Heart right ventricle (tissue), 16 donors: ENCODE measurements at places on chromosomes 13 and 19. TPM values are rescaled to one million over a fixed set of nuclear protein-coding genes. Genes with fewer than 3 reads are reported as not detected.
A peak's percentile ranks its signal among the peaks of the same experiment; 100 is the strongest.

DNA sequence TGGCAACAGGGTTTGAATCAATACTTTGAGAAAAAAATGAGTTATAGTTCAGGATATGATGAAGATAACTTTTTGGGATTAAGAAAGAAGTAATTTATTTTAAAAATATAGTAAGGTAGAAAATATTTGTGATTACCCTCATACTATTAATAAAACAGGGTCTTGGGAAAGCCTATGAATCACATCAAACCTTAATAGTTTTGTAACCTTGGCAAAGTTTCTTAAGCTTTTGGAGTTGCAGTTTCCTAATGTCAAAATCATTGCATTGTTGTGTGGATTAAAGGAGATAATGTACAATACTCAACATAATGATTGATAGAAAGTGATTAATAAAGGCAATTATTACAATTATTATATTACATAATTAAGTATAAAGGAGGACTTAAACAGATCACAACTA, 149.0 kb downstream of the LMO7 start:
- peaks cover 28% of the 10 kb centered on the region for H3K4me1 ChIP-seq
- no peaks in the 10 kb centered on the region for H3K36me3 ChIP-seq
- H3K4me3 ChIP-seq: no peak overlapping the region
- DNase-seq: no peak
- H3K27ac ChIP-seq: no peak overlapping the region

- no peaks in the 10 kb centered on the region for H3K27me3 ChIP-seq
- H3K4me3 ChIP-seq: peak overlapping the region; percentile 6
- peak overlapping the region; percentile 32 for H3K27ac ChIP-seq
Measured at GRCh38 chr13:23609414-23609760, 39.2 kb downstream of the TNFRSF19 start.

AMER2 gene
- total RNA-seq: not detected

DNA sequence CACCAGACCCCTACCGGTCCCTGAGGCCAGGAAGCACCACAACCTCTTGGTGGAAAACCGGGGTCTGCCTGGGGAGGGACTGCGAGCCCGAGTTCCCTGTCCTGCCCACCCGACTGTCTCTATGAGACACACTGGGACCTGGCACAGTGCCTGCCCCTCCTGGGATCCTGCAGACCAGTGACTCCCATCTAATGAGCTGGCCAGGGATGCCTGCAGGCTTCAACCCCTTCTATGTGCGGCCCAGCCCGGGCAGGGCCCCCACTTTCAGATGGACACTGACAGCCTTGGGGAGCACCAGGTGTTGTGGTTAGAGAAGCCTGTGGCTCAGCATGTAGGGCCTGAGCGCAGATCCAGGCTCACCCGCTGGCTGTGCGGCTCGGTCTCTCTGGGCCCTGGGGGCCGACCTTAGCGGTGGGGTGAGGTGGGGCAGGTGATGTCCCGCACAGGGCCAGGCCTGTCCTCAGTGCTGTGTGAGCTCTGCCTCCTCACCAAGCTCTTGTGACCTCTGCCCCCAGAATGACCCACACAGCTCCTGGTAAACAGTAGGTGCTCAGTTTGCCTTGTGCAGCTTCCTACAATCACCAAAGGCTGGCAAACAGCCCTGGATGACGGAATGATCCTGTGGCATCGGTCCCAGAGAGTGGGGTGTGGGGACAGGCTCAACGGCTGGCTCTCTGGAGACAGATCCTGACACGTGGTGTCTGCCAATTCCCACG, 17.9 kb upstream of the CACTIN start:
- no peak overlapping the region for H3K27ac ChIP-seq
- peaks cover 3% of the 10 kb centered on the region for H3K36me3 ChIP-seq
- no peaks in the 10 kb centered on the region for H3K27me3 ChIP-seq
- H3K4me1 ChIP-seq: peaks cover 12% of the 10 kb centered on the region
- H3K4me3 ChIP-seq: no peak overlapping the region

KLK4 gene
- not detected for total RNA-seq

CPAMD8 gene
- total RNA-seq: 5.0 TPM

ASF1B gene
- 0.19 TPM for total RNA-seq

MBD3L4 gene
- total RNA-seq: not detected

ZSCAN4 gene
- 0.30 TPM for total RNA-seq

- no peak for DNase-seq
- H3K4me1 ChIP-seq: no peaks in the 10 kb centered on the region
- no peaks in the 10 kb centered on the region for H3K36me3 ChIP-seq
- no peak overlapping the region for H3K27ac ChIP-seq
- H3K4me3 ChIP-seq: no peak overlapping the region
Measured at GRCh38 chr13:62123409-62123808, 707.8 kb upstream of the PCDH20 start.

GRCh38 chr19:57106722-57107235, 13.0 kb upstream of the USP29 start:
- no peaks in the 10 kb centered on the region for H3K36me3 ChIP-seq
- DNase-seq: no peak
- no peaks in the 10 kb centered on the region for H3K4me1 ChIP-seq
- H3K27ac ChIP-seq: no peak overlapping the region

DNA sequence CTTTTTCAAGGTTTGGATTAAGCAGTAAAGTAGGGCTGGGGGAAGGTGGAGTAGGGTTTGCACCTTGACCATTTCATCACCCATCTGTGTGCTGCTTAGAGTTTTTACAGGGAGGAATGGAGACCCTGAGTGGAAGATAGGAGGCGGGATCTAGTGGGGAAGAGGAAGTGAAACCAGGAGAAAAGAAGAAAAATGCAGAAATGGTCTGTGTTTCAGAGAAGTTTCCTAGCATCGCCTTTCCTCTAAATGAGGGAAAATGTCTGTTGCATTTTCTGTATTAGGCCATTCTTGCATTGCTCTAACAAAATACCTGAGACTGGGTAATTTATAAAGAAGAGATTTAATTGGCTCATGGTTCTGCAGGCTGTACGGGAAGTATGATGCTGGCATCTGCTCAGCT, 64.1 kb downstream of the TPT1 start:
- no peak for DNase-seq
- peaks cover 20% of the 10 kb centered on the region for H3K4me1 ChIP-seq
- H3K27me3 ChIP-seq: no peaks in the 10 kb centered on the region

- peak overlapping the region; percentile 96 for H3K27ac ChIP-seq
- H3K27me3 ChIP-seq: no peaks in the 10 kb centered on the region
- no peaks in the 10 kb centered on the region for H3K36me3 ChIP-seq
- DNase-seq: no peak
- peak overlapping the region; percentile 85 for H3K4me3 ChIP-seq
- H3K4me1 ChIP-seq: peaks cover 40% of the 10 kb centered on the region
Measured at GRCh38 chr13:76883236-76883635, 3.0 kb downstream of the KCTD12 start.

- no peaks in the 10 kb centered on the region for H3K36me3 ChIP-seq
- DNase-seq: no peak
- H3K4me1 ChIP-seq: peaks cover 26% of the 10 kb centered on the region
- no peak overlapping the region for H3K4me3 ChIP-seq
Measured at GRCh38 chr13:33058776-33059327, 42.6 kb downstream of the KL start.

ATP8B3 gene
- total RNA-seq: 0.36 TPM

DNA sequence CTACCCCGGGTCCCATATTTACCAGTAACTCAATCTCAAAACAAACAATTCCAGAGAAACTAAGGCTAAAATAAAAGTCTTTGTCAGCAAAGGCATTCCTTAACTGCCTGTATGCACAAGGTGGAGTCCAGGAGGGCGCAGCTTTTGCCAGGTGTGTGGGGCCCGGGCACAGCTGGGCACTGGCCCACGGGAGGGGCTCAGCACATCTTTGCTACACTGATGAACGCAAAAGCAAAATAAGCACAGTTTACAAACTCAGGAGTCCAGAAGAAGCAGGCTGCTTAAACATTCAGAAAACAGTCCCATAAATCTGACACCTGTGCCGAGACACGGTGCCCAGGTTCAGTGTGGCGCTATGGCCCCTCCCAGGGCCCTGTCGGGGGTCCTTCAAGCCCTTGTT, 70.8 kb downstream of the SLC7A1 start:
- peaks cover 41% of the 10 kb centered on the region for H3K36me3 ChIP-seq
- H3K27ac ChIP-seq: no peak overlapping the region
- H3K27me3 ChIP-seq: no peaks in the 10 kb centered on the region
- H3K4me1 ChIP-seq: peaks cover 4% of the 10 kb centered on the region

ZNF98 gene
- 2.4 TPM for total RNA-seq

HS6ST3 gene
- 2.4 TPM for total RNA-seq

DNA sequence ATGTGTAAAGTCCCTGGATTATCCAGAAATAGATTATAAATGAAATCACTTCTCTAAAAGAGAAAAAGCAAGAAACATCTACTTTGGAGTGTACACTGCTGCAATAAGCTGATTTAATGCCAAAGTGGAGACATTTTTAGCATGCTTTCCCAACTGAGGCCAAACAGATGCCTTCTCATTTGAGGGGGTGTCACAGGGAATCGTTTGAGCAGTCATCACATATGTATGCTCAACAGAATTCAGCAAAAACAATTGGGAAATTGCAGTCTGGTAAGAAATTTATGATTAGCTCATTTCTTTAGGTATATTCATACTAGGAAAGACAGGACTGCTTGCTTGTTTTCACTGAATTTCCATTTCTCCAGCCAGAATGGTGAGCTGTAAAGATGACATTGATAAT, 27.3 kb upstream of the TPP2 start:
- H3K4me3 ChIP-seq: no peak overlapping the region
- no peaks in the 10 kb centered on the region for H3K36me3 ChIP-seq
- no peak overlapping the region for H3K27ac ChIP-seq
- DNase-seq: no peak
- H3K27me3 ChIP-seq: no peaks in the 10 kb centered on the region
- no peaks in the 10 kb centered on the region for H3K4me1 ChIP-seq

GRCh38 chr13:28037399-28037798, 48.9 kb upstream of the URAD start:
- H3K27ac ChIP-seq: no peak overlapping the region
- H3K27me3 ChIP-seq: no peaks in the 10 kb centered on the region
- no peaks in the 10 kb centered on the region for H3K4me1 ChIP-seq
- no peak for DNase-seq
- H3K4me3 ChIP-seq: no peak overlapping the region

GRCh38 chr13:29991343-29991742, 140.9 kb upstream of the UBL3 start:
- H3K27me3 ChIP-seq: no peaks in the 10 kb centered on the region
- no peak for DNase-seq
- no peak overlapping the region for H3K27ac ChIP-seq
- H3K4me1 ChIP-seq: no peaks in the 10 kb centered on the region

- H3K27me3 ChIP-seq: no peaks in the 10 kb centered on the region
- H3K36me3 ChIP-seq: no peaks in the 10 kb centered on the region
- no peak overlapping the region for H3K4me3 ChIP-seq
- H3K4me1 ChIP-seq: peaks cover 50% of the 10 kb centered on the region
- H3K27ac ChIP-seq: no peak overlapping the region
Measured at GRCh38 chr19:49097453-49098288, 12.4 kb downstream of the SNRNP70 start.

RAB20 gene
- total RNA-seq: 14.2 TPM

WDR87 gene
- total RNA-seq: not detected

DNA sequence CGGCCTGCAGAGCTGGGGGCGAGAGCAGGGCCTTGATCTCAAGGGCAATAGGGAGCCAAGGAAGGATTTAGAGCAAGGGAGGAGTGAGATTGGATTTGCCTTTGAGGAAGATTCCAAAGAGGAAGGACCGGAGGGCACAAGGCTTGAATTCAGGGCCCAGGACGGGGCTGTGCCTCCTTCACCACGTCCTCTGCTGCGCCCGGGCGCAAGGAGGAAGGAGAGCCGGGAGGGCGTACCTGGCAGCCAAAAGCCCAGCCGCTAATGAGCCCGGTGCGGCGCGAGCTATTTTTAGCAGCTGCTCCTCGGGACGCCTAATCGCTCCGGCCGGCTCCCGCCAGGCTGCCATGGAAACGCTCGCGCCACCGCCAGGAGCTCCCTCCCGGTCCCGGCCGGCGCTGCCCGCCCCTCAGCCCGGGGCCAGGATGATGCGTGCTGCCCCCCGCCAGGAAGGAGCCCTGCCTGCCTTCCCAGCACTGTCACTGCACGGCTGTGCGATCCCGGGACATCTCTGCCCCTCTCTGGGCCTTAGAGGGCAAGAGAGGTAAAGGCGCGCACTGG, 31.3 kb downstream of the TINCR start:
- no peaks in the 10 kb centered on the region for H3K36me3 ChIP-seq
- DNase-seq: peak; percentile 76

- no peak overlapping the region for H3K4me3 ChIP-seq
- no peak overlapping the region for H3K27ac ChIP-seq
- no peaks in the 10 kb centered on the region for H3K27me3 ChIP-seq
- no peak for DNase-seq
- no peaks in the 10 kb centered on the region for H3K36me3 ChIP-seq
Measured at GRCh38 chr13:72397265-72397664, 330.2 kb downstream of the MZT1 start.

DNA sequence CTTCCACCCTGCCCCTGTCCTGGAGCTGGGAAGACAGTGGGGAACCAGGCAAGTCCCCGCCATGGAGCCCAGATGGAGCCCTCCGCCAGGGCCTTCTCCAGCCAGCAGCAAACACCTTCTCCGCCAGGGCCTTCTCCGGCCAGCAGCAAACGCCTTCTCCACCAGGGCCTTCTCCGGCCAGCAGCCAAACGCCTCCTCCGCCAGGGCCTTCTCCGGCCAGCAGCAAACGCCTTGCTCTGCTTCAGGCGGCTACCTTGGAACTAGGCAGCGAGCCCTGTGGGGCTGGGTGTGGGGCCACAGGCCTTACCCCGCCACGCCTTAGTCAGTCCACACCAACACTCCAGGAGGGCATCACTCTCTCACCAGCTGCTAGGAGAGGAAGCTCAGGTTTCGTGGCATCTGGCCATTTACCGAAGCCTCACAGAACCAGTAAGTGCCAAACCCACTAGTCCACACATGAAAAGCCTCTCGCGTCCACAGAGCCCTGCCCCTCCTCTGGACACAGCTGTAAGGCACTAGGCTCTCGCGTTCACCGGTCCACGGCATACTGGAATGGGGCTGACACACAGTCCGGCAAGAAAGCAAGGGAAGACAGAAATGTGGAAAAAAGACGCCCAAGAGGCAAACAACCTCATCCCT, 41.0 kb downstream of the MLLT1 start:
- peaks cover 100% of the 10 kb centered on the region for H3K4me1 ChIP-seq
- H3K4me3 ChIP-seq: no peak overlapping the region
- no peaks in the 10 kb centered on the region for H3K36me3 ChIP-seq
- DNase-seq: peak; percentile 67
- H3K27me3 ChIP-seq: no peaks in the 10 kb centered on the region

C19orf85 gene
- not detected for total RNA-seq

- H3K36me3 ChIP-seq: no peaks in the 10 kb centered on the region
- peaks cover 24% of the 10 kb centered on the region for H3K4me1 ChIP-seq
- H3K27ac ChIP-seq: no peak overlapping the region
- DNase-seq: no peak
Measured at GRCh38 chr19:7492558-7492957, 3.7 kb upstream of the PEX11G start.

PCDH20 gene
- total RNA-seq: 1.6 TPM

DNA sequence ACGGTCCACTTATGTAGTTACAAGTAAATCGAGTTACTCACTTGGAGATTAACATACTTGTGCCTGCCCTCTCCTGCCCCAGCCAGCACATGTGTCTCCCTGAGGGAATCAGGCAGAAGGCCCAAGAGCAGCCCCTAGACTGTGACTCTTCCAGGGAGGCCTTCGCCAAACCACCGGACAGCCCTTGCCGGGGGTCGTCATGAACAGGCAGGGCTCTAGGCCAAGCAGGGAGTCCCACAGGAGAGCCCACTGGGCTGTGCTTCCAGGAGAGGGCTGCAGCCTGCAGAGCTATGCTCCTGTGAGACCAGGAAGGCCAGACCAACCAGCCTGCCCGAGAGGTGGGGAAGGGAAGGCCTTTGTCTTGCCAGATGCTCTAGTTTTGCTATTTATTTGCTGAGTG, 283.3 kb downstream of the FOXO1 start:
- no peak for DNase-seq
- no peaks in the 10 kb centered on the region for H3K36me3 ChIP-seq
- H3K27me3 ChIP-seq: no peaks in the 10 kb centered on the region

GRCh38 chr13:39602614-39603366, at the start of gene LHFPL6:
LHFPL6 (minus strand) TSS chr13:39603193.
- peak within 1 kb of the TSS; percentile 94 for H3K4me3 ChIP-seq
- H3K27ac ChIP-seq: peak within 1 kb of the TSS; percentile 91
- peaks cover 35% of the 10 kb centered on the region for H3K4me1 ChIP-seq
- peak; percentile 88 for DNase-seq
